ENCODE measurements at places on chromosomes 12 and 14.

GRCh38 chr12:102753802-102754201 is 163.2 kb downstream of the PAH start:
- no peak for DNase-seq

DNA sequence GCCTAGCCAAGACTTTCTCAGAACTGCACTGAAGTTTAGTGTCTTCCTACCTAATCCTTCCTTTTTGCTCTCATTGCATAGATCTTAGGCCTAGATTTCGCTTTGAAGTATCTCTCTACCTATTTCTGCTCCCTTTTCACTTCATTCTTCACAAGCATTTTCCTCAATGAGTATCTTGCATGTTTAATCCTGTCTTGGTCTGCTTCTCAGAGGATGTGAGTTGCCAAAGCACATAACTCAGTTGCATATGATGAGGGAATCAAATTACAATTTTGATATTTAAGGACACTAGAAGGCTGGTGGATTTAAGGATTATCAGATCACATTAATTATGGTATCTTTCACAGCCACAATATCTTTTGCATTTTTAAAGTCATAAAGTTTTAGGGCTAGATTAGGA is 195.5 kb upstream of the DAAM1 start:
- DNase-seq = no peak

DNA sequence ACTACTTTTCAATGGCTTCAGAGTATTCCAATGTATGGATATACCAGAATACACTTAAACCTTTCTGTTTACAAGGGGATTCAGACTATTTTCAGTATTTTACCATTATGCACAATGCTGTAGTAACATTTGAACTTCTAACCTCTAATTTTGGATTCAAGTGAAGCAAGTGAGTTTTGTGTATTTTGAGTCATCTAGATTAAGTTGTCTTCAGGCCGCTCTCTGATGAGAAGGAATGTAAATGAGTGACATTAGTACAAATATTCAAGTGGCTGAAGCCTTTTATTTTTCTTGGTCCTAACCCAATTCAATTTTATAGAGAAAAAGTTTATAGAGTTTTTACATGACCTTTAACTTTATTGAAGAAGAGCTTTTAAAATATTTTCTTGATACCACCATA is 125.6 kb downstream of the PDE3A start:
- DNase-seq = no peak

GRCh38 chr12:87756721-87757120 is 272.5 kb downstream of the C12orf50 start:
- no peak for DNase-seq

GRCh38 chr12:69214169-69214568 is 25.2 kb upstream of the CPSF6 start:
- DNase-seq = no peak

All from stimulated activated CD4-positive, alpha-beta T cell treated with anti-CD3 and anti-CD28 coated beads, Interleukin-4, amount 100 ng/mL, for 1 hour (primary cell).